ENCODE measurements at places on chromosomes 4 and X.

DNA sequence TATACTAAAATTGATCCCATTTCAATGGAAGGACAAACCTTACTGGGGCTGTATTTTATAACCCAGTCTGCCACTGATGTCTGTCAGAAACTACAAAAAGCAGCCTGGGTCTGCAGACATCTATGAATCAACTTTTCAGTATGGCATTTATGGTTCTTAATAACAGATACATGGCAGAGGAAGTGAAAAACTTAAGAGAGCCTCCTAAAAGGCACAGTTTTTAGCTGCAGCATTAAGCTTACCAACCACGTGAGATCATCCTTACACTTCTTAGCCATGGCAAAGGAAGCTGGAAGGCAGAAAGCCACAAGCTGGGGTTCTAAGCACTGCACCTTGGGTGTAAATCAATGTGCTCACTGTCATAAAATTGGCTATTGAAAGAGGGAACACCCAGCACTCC, 16.6 kb upstream of the UGT2B17 start:
- DNase-seq = no peak

DNA sequence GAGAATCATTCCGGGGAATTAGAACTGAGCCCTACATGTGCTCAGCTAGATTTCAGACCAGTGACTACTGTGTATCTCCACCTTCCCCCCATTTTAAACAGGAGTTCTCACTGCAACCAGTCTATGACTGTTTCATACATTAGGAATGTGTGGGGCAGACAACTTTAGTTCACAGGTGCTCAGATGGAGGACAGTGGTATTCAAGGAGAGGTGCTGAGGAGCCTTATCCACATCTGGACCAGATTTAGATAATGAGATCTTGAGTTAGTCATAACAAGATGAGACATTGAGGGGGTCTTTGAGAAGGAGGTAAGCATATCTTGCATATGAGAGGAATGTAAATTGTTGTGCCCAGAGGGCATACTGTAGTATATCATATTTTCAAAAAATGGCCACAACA, 32.8 kb upstream of the RELL1 start:
- no peak for DNase-seq

- no peak for DNase-seq
Observed at GRCh38 chr4:181418496-181418895, 824.7 kb upstream of the TENM3 start.

- DNase-seq = no peak
Observed at GRCh38 chr4:152172146-152172545, 363.7 kb downstream of the FBXW7 start.

- DNase-seq = no peak
Observed at GRCh38 chrX:126718440-126718839, 101.1 kb upstream of the PRR32 start.

DNA sequence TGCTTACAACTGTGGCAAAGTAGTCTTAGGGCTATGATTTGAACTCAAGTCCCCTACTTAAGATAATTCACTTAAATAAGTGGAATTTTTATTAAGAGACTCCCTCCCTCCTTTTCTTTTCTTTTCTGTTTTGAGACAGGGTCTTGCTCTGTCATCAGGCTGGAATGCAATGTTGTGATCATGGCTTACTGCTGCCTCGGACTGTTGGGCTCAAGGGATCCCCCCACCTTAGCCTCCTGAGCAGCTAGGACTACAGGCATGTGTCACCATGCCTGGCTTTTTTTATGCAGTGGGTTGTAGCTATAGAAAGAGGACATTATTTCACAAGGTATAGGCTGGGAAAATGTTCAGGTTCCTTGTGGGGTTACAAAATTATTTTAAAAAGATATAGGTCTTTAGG, 19.2 kb downstream of the DIAPH2 start:
- DNase-seq = no peak
